ENCODE measurements at places on chromosomes 3 and 15. TPM values are rescaled to one million over a fixed set of nuclear protein-coding genes. Genes with fewer than 3 reads are reported as not detected.

- no peak for DNase-seq
Observed at GRCh38 chr15:96300836-96301235, 29.7 kb upstream of the NR2F2 start.

- no peak for DNase-seq
Observed at GRCh38 chr15:34594361-34594760, 10.9 kb upstream of the GOLGA8B start.

- DNase-seq: no peak
Observed at GRCh38 chr3:185114756-185115155, 38.1 kb downstream of the C3orf70 start.

Gene CCR9
- total RNA-seq: not detected

Gene SERPINI2
- not detected for total RNA-seq

Gene UROC1
- total RNA-seq: not detected

Gene INSYN1
- total RNA-seq: 1.2 TPM

DNA sequence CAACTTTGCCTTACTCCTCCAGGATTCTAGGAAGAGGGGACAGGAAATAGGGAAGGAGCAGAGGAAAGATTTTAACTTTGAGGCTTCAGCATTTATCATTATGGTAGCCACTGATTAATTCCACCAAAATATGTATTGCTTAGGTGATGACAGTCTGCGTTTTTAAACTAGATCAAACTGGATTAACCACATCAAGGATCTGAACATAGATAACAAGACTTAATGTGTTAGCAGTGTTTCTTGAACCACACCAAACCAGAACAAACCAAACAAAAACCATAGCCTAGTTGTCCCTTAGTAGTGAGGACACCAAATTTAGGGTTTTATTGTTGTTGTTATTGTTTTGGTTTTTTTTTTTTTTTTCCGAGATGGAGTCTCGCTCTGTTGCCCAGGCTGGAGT, 113.5 kb upstream of the LMOD3 start:
- no peak for DNase-seq

Gene C3orf49
- total RNA-seq: not detected

Gene COL6A5
- total RNA-seq: not detected

GRCh38 chr15:43406189-43406588, 35.3 kb downstream of the TUBGCP4 start:
- peak; percentile 71 for DNase-seq

All from fibroblast of the aortic adventitia (primary cell).